ENCODE measurements at places on chromosomes 7 and 10.

DNA sequence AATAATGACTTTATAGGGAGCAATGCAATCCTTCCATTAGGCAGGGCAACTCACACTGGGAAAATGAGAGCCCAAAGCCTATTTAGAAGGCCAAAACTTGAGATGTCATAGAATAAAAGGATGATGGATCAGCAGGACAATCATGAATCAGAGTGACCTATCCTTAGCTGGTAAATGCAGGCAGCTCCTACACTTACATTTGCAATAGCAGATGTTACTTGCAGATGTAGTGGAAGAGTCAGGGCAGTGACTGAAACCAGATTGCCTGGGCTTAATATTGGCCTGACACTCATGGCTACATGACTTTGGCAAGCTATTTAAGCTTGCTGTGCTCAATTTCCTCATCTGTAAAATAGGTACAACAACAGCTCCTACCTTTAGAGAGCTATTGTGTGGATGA, 98.7 kb downstream of the PRTFDC1 start:
- no peak for DNase-seq

DNA sequence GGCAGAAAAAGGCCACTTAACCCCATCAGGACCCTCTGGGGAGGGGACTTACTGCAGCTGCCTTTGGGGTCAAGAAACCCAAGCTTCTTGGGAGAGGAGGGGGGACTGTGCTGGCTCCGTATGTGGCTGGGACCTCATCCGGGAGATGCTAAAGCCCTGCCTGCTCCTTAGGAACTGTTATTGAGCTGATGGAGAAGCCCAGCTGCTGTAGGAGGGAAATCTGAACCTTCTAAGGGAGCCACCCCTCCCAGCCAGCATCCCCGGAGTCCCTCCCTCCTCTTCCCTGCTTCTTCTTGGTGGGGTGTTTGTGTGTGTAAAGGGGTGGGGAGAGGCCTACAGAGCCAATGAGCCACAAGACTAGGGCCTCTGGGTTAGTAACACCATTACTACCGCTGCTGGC, 8.2 kb downstream of the KCNIP2 start:
- no peak for DNase-seq

DNA sequence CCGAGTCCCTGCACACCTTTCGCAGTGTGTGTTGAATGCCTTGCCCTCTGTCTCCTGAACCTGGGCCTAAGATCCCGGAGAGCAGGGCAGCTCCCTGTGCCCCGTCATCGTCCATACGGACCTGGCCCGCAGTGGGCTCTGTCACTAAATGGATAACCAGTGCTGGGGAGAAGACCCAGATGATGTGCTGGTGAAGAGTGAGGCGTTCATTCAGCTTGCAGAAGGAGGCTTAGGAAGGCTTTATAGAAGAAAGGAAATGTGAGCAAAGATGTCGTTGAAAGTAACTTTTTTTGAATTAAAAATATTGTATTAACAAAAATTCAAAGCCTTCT, 34.4 kb downstream of the PFKFB3 start:
- no peak for DNase-seq

DNA sequence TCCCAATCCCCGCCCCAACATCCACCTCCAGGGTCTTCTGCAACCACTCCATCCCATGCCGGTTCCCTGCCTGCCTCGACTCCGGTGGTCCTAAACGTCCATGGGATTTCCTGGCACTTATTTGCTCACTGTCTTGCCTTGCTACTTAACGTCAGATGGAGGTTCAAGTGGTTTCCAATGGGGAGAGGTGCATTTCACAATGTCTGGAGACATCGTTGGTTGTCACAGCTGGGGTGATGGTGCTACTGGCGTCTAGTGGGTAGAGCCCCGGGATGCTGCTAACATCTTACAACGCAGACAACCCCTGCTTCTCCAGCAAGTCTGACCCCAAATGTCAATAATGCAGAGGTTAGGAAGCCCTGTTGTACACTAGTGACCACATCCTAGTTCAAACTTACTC, 82.9 kb upstream of the ANLN start:
- DNase-seq: no peak

- DNase-seq: no peak
Measured at GRCh38 chr10:93856349-93857145, 37.2 kb upstream of the SLC35G1 start.

- no peak for DNase-seq
Measured at GRCh38 chr10:132743925-132744490, 41.9 kb downstream of the NKX6-2 start.

GRCh38 chr10:89425000-89425399, 10.6 kb downstream of the IFIT5 start:
- no peak for DNase-seq

DNA sequence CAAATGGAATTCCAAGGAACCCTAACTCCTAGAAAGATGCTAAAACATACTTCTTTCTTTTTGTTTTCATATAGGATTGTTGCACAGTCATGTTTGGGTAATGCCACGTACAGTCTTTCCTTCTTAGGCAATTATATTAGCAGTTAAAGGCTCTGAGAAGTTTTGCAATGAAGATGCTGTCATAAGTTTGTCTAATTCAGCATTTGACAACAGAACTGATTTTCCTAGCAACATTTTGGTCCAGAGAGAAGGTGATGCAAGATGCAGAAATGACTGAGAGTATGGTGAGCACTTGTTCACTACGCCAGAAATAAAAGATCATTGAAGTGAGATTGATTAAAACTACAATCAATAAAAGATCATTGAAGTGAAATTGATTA, 184.0 kb upstream of the PLXNA4 start:
- no peak for DNase-seq

DNA sequence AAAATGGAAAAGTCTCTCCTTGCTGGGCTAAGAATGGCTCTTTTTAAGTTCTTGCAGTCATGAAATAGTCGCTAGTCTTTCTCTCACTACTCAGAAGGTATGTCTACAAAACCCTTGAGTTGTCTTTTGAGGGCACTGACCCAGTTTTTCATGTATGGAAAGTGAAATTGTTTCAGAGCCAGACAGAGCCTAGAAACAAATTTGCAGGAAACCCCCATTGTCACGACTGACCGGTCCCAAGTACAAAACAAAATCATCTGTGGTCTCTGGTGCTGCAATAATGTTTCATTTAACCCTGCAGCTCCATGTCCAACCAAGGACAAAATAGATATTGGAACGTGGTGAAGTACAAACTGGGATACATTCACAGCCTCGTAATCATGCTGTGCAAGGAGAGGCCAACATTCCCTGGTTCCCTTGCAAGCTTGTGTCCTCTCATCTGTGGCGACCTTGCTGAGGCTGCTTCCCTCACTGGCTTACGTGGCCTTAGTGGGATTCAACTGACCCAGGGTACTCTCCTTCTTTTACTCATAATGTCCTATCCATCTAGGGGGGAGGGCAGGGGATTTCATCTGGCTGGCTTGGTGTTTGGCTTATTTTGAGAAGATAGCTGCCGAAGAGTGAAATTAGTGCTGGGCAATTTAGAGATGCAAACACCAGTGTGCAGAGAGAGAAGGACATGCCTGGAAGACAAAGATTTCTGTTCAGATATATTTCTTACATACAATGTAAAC, 172.5 kb downstream of the IPMK start:
- DNase-seq: no peak

DNA sequence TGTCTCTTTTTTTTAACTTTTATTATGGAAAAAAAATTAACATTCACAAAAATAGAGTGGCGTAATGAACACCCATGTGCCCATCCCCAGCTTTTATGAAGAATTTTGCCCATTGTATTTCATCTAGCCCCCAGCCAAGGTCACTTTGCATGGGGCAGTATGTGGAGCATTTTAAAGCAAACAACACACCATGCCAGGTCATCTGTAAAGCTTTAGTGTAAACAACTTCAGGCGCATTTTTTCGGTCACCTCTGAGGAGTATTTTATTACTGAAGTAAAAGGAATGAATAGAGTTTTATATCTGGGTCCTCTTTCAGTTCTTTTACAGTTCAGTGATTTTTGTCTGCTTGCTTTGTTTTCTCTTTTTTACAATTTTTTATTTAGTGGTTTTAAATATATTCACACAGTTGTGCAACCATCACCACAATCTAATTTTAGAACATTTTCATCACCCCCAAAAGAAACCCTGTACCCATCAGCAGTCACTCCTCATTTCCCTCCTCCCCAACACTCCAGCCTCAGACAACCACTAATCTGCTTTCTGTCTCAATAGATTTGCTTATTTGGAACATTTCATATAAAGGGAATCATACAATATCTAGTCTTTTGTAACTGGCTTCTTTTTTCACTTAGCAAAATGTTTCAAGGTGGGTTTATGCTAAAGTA, 87.9 kb downstream of the SLC37A3 start:
- DNase-seq: no peak

DNA sequence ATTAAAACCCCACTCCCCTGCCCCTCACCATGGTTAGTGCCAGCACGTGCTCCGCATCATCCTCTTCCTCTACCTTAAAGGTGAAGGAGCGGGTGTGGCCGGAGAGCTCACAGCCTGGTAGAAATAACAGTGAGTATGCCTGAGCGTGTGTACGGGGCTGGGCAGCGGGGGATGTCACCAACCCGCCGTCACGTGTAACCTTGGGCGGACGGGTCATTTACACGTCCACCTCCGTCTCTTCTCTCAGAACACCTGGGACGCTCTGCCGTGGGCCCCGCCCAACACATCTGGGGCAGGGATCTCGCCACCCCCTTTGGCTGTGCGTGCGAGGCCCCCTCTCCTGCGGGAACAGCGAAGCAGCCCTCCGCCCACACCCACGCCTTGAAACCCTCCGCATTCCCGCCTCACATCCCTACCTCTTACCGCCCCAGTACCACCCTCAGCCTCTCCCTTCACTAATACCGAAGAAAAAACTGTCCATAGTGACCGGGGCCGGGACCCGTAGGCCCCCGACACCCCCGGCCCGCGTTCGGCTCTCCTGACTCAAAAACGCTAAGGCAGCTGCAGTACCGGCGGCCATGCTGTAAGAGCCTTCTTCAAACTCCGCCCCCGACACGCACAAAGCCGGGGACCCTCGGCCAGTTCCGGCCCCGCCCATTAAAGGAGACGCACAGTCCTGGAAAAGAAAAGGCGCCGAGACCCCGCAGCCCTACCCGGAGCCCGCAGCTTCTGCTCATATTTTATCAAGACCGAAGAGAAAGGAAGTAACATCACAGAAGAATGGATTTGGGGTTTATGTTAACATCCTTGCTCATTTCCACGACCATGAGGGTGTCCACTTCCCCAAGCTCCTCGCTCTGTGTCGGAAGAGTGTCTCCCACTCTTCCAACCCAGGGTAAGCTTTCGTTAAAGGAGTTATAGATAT, at the start of gene NPM3:
Gene NPM3 (minus strand): TSS at position 636 of the 925 bp plus-strand sequence. CDS start 56 bp downstream, at position 580.
- peak; percentile 75 for DNase-seq

- DNase-seq: no peak
Measured at GRCh38 chr10:482848-483247, 206.6 kb downstream of the DIP2C start.

- DNase-seq: no peak
Measured at GRCh38 chr7:16300361-16300895, 120.9 kb downstream of the CRPPA start.

- no peak for DNase-seq
Measured at GRCh38 chr10:4395731-4396130, 430.3 kb upstream of the AKR1E2 start.

- DNase-seq: peak; percentile 24
Measured at GRCh38 chr10:28291881-28292297, 11.0 kb downstream of the MPP7 start.

- no peak for DNase-seq
Measured at GRCh38 chr7:104627516-104627915, 299.1 kb downstream of the LHFPL3 start.

- DNase-seq: no peak
Measured at GRCh38 chr10:79333513-79333912, 13.8 kb upstream of the PPIF start.

- DNase-seq: peak; percentile 23
Measured at GRCh38 chr10:100341953-100342626, 4.9 kb upstream of the SCD start.

DNA sequence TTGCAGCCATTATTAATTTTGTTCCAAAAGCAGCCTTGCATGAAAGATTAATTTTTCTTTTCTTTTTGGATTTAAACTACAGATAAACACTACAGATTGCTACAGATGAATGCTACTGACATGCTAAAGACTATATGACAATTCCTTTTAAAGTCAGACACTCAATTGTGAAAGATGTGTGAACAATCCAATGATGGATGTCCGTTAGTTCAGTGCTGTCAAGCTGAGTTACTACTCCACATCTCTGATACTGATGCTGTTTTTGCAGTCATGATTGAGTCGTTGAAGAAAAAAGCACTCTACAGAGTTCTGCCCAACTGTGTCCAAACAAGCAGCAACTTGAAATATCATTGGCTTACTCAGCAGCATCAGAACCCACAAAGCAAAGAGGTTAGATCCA, 146.8 kb downstream of the OTUD1 start:
- no peak for DNase-seq

DNA sequence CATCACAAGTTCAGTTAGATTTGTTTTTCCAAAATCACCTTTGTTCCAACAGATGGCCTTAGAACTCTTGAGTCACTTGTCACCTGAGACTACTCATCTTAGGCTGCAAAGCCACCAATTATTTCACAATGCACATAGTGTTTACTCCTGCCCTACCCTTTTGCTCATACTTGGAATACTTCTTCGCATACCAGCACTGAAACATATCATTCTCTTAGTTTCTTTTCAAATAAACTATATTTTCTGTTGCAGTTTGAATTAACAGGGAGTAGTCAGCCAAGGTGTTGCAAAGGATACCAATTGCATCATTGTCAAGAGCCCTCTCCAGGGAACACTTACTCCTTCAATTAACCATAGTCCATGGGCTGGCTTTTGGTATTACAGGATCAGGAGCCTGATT, 71.0 kb downstream of the CASD1 start:
- DNase-seq: no peak

DNA sequence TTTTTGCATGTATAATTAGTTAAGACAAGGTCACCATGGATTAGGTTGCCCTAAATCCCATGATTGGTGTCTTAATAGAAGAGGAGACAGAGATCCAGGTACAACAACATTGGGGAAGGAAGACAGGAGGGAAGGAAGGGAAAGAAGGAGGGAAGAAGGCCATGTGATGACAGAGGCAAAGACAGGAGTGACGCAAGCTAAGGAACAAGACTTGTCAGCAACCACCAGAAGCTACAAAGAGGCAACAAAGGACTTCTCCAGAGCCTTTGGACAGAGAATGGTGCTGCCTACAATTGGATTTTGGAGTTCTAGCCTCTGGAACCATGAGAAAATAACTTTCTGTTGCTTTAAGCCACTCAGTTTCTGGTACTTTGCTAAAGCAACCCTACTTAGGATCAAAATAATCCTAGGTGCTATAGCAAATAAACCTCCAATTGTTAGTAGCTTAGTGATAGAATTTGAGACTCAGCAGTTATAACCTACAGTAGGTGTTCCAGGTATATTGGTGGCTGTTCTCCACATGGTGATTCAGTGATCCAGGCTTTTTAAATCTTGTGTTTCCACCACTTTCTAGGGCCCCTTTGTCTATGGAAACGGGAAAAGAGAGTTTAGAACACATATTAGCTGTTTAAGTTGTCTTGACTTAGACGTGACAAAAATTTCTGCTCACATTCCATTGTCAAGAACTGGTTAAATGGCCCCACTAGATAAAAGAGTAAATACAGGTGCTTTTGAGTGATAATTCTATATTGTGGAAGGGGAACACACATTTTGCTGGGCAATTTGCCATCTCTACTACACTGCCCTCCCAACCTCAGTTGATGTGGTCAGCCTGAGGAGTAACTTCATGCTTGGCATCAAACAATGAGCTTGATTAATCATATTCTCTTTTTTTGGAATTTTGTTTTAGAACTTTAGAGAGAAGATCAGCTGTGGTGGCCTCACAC, 70.5 kb upstream of the SP4 start:
- DNase-seq: no peak
